ENCODE measurements at places on chromosomes 3 and 15. TPM values are rescaled to one million over a fixed set of nuclear protein-coding genes. Genes with fewer than 3 reads are reported as not detected.

ARL8B gene
- total RNA-seq = 53.0 TPM

PRR20G gene
- not detected for total RNA-seq

PTPRG gene
- total RNA-seq = 30.7 TPM

DNA sequence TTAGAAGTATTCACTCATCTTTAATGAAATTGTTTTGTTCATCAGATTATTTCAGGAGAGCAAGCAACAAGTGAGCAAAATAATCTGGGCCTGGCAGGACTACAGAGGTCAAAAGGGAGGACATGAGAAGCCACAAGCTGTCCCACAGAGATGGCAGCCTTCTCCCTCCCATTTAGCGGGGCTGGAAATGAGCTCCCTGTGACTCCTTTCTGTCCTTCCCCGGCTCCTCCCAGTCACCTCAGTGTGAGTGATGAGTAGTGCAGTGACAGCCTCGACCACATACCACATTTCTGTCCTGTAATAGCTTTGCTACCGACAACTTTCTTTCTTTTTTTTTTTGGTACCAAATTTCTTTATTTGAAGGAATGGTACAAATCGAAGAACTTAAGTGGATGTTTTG, 38.0 kb downstream of the RAB7A start:
- no peak for DNase-seq

GRCh38 chr15:34730701-34731100, 24.1 kb downstream of the GJD2 start:
- no peak for DNase-seq

- DNase-seq = no peak
These were observed 101.9 kb downstream of the SERPINI1 start for GRCh38 chr3:167837466-167837865.

DNA sequence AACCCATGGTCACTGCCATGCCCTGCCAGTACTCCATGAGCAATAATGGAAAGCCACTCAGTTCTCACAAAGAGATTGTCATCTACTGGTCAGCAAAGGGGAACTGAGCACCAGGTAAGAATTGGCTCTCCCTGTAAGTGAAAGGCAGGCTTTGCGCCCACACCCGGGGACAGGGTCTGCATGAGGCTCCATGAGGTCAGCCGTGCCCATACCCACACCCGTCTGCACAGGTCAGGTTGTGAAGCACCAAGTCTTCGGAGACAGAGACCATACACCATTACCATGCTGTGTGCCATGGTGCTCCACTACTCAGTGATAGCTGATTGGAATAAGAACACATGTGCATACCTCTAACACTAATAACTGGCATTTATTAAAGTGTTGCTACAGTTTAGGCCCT, 322.9 kb downstream of the EPHB1 start:
- DNase-seq = no peak

All from HFFc6 (cell line).